Ovary (tissue), 10 donors: ENCODE measurements at places on chromosomes 4 and X. TPM values are rescaled to one million over a fixed set of nuclear protein-coding genes. Genes with fewer than 3 reads are reported as not detected.

GRCh38 chrX:135605906-135606305 lies 85.4 kb downstream of the INTS6L start:
- no peaks in the 10 kb centered on the region for H3K36me3 ChIP-seq
- H3K27ac ChIP-seq: no peak overlapping the region
- no peak overlapping the region for H3K4me3 ChIP-seq
- no peaks in the 10 kb centered on the region for H3K4me1 ChIP-seq
- no peak for DNase-seq

GRCh38 chrX:37875675-37876074 lies 28.3 kb upstream of the DYNLT3 start:
- H3K27me3 ChIP-seq: no peaks in the 10 kb centered on the region
- H3K36me3 ChIP-seq: no peaks in the 10 kb centered on the region
- no peaks in the 10 kb centered on the region for H3K4me1 ChIP-seq
- no peak overlapping the region for H3K4me3 ChIP-seq

RBM46 gene
- total RNA-seq: not detected

MGAT4D gene
- total RNA-seq: not detected

GRCh38 chr4:97370568-97370967 lies 772.7 kb downstream of the STPG2 start:
- no peaks in the 10 kb centered on the region for H3K4me1 ChIP-seq
- no peaks in the 10 kb centered on the region for H3K27me3 ChIP-seq
- no peak overlapping the region for H3K4me3 ChIP-seq

CDS1 gene
- 10.1 TPM for total RNA-seq

DNA sequence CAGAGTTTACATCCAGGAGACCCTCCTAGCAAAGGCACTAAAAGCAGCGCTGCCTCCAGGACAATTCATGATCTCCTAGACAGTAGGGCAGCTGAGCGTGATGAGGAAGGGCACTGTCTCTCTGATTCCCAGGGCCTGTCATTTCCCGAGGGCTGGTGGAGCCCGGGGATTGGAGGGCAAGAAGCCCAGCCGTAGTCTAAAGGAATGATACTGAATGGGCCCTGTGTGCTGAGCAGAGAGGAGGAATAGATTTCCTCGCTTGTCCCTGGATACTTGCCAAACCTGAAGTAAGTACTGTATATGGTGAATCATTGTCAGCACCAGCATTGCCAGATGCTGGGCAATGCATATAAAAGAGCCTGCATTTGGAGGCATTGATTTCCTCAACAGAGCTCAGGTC lies 88.0 kb upstream of the SLITRK2 start:
- no peaks in the 10 kb centered on the region for H3K4me1 ChIP-seq
- no peak for DNase-seq
- no peak overlapping the region for H3K27ac ChIP-seq
- H3K36me3 ChIP-seq: no peaks in the 10 kb centered on the region
- H3K27me3 ChIP-seq: no peaks in the 10 kb centered on the region
- H3K4me3 ChIP-seq: no peak overlapping the region

DNA sequence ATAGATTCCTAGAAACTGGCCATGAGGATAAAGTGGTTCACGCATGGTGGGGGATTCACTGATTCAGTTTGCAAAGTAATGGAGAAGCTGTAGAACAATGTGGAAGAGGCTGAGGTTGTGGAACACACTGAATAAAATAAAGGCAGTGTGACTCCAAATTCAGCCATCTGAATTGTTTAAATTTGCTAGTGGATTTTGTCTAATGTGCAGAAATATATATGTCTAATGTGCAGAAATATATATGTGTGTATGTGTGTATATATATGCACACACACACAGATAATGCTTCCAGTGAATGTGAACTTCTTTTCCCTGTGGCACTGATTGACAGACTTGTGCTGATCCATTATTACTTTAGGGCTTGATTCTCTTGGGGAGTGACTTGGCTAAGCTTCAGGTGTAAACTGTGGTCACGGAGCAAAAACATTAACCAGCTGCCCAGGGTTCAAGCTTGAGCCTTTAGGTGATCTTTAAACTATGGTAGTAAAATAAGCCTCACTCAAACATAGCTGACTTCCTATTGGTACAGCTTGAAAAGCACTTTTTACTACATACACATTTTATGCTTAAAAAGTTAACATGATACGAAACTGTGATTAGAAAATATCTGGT lies 3.5 kb downstream of the STBD1 start:
- H3K4me3 ChIP-seq: no peak overlapping the region
- peaks cover 2% of the 10 kb centered on the region for H3K4me1 ChIP-seq
- no peak overlapping the region for H3K27ac ChIP-seq
- no peak for DNase-seq
- no peaks in the 10 kb centered on the region for H3K36me3 ChIP-seq
- H3K27me3 ChIP-seq: no peaks in the 10 kb centered on the region

GABRB1 gene
- total RNA-seq: not detected

IL13RA1 gene
- total RNA-seq: 55.6 TPM

DNA sequence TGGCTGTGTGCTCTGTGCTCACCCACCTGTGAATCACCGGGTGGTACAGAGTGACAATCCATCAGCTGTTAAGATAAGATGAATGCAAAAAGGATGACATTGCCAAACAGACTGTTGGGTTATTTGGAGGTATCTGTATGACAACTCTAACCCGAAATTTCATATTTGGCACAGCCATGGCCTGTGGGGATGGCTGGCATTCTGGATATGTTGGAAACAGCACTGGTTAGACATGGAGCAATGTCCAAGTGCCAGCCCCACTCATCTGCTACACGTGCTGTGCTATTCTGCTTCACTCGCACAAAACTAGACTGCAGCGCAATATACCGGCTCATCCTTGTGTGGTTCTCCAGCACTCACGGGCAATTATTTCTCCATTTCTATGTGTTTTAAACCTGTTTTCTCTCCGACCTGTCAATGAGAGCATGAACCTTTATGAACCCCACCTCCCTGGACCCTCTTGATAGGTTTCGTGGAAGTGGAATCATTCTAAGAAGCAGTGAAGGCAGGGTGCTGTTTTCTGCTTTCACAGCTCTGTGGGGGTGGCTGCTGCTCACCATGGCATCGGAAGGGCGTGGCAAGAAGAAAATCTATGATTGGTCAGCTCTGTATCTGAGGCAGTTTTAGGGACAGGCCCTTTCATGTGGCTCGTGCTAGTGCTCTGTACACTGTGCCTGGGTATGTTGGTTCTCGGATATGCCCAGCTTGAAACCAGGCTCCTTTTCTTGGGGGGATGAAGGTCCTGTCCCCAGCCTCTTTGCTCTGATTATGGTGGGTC lies 94.9 kb downstream of the ENPP6 start:
- H3K27ac ChIP-seq: no peak overlapping the region
- DNase-seq: no peak
- no peaks in the 10 kb centered on the region for H3K4me1 ChIP-seq
- no peak overlapping the region for H3K4me3 ChIP-seq
- H3K27me3 ChIP-seq: no peaks in the 10 kb centered on the region

TMEM35A gene
- total RNA-seq: 3.1 TPM

DNA sequence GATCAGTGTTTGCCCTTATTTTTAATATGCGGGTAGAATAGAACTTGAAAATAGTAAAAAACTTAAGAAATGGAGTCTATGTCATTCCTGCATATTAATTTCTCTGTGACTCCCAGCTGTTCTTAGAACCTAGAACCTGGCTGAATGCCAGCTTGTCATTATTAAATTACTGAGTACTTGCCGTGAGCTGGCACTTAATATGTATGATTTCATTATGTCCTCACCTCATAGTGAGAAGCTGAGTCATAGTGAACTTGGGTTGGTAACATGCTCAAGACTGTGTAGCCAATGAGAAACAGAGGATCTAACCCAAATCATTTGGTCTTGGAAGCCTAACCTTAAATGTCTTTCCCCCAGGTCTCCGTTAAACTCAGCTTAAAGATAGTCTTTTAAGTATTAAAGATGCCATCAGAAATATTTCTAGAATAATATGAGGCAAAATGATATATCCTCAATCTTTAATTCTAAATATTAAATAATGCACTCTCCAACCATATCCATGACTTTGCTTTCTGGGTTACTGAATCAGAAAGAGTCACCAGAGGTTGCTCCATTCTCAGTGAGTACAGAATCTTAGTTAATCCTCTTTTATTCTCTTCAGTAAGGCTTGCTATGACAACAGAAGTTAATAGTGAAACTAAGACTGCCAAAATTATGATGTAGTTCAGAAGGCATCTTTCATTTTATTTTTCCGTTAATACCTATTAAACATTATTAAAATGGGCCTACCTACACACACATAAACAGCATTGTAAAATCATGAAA lies 58.6 kb upstream of the TLL1 start:
- H3K36me3 ChIP-seq: no peaks in the 10 kb centered on the region
- no peaks in the 10 kb centered on the region for H3K4me1 ChIP-seq
- H3K27me3 ChIP-seq: no peaks in the 10 kb centered on the region
- no peak overlapping the region for H3K27ac ChIP-seq
- no peak overlapping the region for H3K4me3 ChIP-seq
